CD8-positive, alpha-beta T cell (primary cell): ENCODE measurements at places on chromosomes 12 and 14. TPM values are rescaled to one million over a fixed set of nuclear protein-coding genes. Genes with fewer than 3 reads are reported as not detected.

SYNJ2BP gene
- 5.5 TPM for total RNA-seq

DNA sequence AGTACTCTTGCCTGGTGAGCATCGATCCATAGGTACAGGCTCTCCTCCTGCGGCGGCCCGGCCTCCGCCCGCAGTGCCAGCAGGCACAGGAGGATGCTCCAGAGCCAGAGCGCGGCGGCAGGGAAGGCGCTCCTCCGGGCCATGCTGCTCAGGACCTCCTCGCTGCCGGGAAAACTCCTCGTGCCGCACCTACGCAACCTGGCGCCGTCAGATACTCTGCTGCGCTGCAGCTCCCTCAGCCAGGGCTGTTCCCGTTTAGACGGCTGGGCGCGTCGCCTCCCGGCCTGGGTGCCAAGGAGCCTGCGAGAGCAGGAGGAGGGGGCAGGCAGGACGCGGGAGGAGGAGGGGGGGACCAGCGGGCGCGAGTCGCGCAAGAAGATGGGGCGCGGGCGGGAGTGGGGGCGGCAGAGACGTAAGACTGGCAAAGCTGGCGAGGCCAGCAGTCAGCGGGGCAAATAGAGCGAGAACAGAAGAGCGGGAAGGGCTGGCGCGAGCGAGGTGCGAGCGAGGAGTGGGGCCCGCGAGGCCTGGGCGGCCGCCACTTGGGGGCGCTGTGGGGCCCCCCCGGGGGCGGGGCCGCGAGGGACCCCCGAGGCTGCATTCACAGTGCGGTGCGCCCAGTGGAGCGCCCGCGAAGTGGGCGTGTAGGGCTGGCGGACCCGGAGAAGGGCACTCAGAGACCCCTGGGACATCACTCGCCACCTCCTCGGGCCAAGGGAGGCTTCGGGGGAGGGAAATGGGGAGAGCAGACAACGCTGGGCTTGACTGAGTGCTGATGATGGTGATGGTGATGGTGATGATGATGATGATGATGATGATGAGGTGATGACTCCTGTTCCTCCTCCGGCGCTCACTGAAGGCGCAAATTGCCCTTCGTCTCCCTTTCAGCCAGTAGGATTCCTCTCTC lies at the start of gene WIF1:
WIF1 (minus strand) TSS at position 257 of the 907 bp plus-strand sequence; CDS start at position 143, 114 bp downstream.
- DNase-seq = peak; percentile 33

DNA sequence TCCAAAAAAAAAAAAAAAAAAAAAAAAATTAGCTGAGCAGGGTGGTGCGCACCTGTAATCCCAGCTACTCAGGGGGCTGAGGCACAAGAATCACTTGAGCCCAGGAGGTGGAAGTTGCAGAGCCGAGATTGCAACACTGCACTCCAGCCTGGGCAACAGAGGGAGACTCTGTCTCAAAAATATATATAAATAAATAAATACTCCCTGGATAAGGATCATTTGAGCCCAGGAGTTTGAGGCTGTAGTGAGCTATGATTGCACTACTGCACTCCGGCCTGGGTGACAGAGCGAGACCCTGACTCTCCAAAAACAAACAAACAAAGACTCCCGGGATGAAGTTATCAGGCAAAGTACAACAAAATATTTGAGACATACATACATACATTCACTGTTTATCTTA lies 3.3 kb upstream of the NAA25 start:
- DNase-seq = no peak

- no peak for DNase-seq
Observed at GRCh38 chr12:130398100-130398848, 60.6 kb downstream of the PIWIL1 start.

- no peak for DNase-seq
Observed at GRCh38 chr14:101123618-101124510, 220.3 kb upstream of the RTL1 start.

GRCh38 chr12:120997448-120997847 lies 18.8 kb downstream of the C12orf43 start:
- no peak for DNase-seq

- DNase-seq = no peak
Observed at GRCh38 chr12:116604951-116605641, 45.9 kb downstream of the MAP1LC3B2 start.

DNA sequence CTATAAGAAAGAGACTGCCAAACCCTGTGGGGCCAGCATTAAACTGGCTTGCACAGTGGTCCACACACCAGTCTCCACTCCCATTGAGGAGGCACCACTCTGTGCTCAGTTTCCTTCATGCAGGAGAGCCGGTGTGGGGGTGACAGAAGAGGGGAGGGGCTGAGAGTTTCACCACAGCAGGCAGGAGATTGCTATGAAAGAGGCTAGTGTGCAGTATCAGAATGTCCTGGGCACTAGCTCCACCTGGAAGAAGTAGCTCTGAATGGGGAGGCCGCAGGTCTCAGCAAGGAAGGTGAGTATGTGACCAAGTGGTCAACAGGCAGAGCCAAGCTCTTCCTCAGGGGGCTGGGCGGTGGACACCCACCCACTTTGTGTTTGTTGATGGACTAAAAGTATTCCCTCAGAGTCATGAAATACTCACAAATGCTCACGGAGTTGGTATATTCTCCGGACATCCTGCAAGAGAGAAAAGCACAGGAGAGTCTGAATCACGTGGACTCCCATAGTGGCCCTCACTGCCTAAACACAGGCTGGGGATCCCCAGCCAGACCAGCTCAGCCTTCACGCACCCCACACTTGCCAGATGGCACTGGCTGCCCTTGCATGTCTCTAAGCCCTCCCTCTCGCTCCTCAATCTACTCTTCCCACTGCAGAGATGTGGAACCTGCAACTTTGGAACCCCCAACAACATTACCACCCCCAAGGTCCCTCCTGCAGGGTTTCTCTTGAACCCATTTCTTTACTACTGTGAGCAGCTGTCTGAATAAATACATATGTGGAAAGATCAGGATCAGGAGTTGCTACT lies 7.8 kb upstream of the KRT72 start:
- DNase-seq = no peak

- DNase-seq = peak; percentile 70
Observed at GRCh38 chr12:10364815-10365622, 24.8 kb downstream of the KLRK1 start.

DNA sequence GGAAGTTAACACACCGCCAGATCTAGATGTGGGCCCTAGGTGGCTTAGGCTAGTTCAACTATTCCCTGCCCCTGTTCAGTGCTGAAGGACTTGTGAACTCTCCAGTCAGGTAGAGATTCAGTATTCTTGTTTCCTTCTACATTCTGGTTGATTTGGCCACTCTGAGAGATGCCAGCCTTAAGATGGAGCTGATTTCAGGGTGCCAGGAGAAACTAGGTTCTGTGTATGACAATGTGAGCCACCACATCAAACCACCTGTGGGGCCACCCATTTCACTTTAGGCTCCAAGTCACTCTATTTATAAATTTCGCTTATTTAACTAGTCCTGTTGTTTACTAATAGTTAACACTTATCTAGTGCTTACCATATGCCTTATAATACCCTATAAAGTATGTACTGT lies 26.0 kb downstream of the FRMD6 start:
- no peak for DNase-seq

DNA sequence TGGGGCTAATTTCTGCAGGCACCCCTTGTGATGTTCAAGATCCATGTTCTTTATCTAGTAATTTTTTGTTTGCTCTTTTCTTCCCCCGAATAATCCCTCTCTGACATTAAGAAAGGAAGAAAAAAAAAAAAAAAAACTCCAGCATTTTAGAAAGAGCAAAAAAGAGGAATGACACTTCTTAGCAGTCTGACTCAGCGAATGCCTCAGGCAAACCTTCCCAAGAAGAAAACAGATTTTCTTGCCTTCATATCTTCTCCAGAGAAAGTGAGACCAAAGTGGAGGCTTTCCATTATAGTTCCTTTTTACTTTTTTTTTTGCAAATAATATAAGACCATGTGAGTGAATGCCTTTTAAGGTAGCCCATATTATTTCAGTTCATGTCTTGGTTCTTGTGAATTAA lies 479.0 kb upstream of the SYT1 start:
- DNase-seq = no peak
